GM19239 (cell line): ENCODE measurements at places on chromosomes 4 and X.

DNA sequence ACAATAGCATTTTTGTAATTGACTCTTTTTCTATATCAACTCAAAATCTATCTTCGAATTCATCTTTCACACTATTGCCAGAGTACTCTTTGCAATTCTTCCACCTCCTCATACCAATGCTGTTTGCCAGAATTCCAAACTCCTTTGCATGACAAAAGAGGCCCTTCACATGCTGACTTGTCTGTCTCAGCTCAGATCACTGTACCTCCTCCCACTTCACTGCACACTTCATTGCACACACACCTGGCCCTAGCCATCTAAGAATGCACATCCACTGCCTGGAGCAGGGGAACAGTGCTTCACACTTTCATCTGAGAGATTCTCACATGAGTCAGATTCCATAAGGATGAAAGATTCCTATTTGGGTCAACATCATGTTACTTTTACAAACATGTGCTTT is 56.5 kb downstream of the PRDM5 start:
- no peak for DNase-seq

DNA sequence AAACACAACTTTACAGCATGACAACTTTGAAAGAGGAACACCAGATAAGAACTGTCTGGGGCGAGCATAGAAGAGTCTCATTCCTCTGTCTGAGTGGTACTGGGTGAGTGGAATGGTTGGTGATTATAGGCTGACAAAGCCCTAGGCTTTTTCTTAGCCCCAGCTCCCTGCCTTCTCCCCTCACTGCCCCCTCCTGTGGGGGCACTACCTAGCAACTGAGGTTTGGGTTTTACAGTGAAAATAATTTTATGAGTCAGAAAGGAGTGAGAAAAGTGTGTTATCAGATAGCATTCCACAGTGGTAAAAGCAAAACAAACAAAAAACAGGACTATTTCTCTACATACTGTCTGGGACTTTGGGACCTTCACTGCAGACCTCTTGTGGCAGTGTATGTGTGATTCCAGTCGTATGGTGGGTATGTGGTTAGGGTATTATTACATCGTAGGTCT is 10.5 kb upstream of the TMEM165 start:
- no peak for DNase-seq

GRCh38 chr4:5839751-5840674 is 52.9 kb downstream of the CRMP1 start:
- DNase-seq, result no peak

DNA sequence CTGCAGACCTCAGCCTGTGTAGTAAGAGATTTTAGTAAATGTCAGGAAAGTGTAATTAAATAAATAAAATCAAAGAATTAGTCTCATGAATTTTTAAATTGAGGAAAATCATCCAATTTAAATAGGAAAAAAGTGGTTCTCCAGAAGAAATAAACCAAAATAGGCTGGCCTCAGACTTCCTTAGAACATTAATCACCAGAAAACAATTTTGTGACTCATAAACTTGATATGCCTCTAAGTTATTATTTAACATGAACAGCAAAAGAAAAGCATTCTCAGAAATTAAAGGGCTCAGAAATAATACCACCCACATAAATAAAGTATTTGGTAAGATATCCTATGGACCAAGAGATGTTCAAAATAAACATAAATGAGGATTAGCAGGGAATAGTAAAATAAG is 14.3 kb downstream of the FAM47B start:
- DNase-seq, result no peak

- DNase-seq, result no peak
These were observed 2.9 kb downstream of the CLOCK start for GRCh38 chr4:55543858-55544257.
